ENCODE measurements at places on chromosomes 12 and 14. TPM values are rescaled to one million over a fixed set of nuclear protein-coding genes. Genes with fewer than 3 reads are reported as not detected.

Gene RTL1
- total RNA-seq = 0.31 TPM

GRCh38 chr14:73463411-73463810, 5.1 kb upstream of the NUMB start:
- ATAC-seq = peak; percentile 50

GRCh38 chr14:101849125-101849524, 87.6 kb downstream of the PPP2R5C start:
- no peak for ATAC-seq

DNA sequence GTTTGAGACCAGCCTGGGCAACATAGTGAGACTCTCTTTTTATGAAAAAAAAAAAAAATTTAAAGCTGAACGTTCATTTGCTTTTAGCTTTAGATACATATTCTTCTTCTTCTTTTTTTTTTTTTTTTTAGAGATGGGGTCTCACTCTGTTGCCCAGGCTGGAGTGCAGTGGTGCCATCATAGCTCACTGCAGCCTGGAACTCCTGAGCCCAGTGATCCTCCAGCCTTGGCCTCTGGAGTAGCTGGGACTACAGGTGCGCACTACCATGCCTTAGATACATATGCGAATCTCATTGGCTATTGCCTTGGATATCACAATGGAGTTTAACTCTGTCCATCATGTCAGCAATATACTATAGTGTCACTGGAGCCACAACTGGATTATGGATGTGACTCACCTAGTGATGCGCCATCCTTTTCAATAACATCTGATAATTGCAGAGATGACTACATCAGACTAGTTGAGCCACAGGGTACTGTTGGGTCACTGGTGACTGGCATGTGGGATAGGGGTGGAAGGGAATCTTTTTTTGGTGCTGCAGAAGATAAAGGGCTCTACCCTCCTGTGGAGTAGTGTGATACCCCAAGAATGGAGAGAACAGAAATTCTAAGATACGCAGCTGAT, 2.7 kb upstream of the ADIPOR2 start:
- ATAC-seq = no peak

Gene MORN3
- not detected for total RNA-seq

DNA sequence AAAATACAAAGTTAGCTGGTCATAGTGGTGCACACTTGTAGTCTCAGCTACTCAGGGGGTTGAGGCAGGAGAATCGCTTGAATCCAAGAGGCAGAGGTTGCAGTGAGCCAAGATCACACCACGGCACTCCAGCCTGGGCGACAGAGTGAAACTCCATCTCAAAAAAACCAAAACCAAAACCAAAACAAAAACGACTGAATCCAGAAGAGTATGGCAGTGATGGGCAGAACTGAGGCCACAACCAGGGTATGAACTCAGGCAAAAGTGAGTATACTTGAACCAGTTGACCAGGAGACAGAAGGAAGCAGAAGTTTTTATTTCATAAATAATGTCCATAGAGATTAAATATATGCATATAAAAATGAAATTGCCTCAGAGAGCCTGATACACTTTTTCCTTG, 620.0 kb upstream of the SEL1L start:
- no peak for ATAC-seq

DNA sequence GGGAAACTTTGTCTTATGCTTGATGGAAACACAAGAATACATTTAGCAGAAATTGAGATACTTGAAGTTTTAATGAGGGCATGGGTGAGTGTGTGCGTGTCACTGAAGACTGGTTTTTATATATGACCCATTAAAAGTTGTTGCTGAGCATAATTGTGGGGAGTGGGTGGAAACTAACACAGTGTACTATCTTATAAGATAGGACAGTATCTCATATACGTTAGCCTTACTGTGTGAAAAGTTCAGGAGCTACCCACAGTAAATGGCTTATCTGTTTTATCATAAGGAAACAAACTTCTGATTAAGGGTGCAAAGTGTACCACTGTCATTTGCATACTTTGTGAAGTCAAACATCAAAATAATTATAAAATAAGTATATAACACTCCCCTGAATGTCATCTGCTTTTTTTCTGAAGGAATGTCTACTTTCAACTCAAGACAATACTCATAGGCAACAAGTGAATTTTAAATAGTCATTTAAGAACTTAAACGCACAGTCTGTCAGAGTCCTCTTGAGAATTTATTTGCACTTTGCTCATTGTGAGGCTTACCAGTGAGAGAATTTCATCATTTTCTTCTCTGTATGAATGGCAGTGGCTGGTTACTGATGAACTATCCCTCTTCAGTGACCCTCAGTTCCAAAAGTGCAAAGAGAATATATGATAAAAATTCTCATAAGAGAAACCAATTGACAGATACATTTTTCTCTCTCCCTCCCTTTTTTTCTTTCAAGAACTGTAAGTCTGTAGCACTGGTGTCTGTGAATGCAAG, 4.2 kb downstream of the PDE3A start:
- no peak for ATAC-seq

Gene SIX6
- not detected for total RNA-seq

- no peak for ATAC-seq
Measured at GRCh38 chr12:117231750-117232149, 41.5 kb upstream of the FBXO21 start.

Gene MSI1
- 0.16 TPM for total RNA-seq

GRCh38 chr14:66708267-66708666, 200.3 kb downstream of the GPHN start:
- ATAC-seq = no peak

DNA sequence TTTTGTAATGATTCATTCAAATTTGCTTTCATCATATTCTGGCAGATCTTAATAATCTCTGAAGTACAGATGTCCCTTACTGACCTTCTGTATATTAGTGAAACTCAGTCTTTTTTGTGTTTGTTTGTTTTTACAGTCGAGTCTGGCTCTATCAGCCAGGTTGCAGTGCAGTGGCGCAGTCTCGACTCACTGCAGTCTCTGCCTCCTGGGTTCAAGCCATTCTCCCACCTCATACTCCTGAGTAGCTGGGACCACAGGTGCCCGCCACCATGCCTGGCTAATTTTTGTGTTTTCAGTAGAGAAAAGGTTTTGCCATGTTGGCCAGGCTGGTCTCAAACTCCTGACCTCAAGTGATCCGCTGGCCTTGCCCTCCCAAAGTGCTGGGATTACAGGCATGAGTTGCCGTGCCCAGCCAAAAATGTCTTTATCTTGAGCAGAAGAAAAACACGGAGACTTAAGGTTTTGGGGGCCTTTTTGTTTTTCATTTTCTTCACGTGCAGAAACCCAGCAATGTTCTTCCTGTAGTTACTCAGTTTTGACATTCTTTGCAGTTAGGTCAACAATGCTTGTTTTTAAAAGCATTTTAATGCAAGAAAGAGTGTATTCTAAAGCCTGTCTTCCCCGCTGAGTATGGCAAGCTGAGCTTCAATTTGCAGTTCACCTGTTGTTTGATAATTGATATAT, 79.5 kb downstream of the FAR2 start:
- ATAC-seq = no peak

- no peak for ATAC-seq
Measured at GRCh38 chr12:47021298-47021697, 58.1 kb upstream of the PCED1B start.
